SJCRH30 (cell line): ENCODE measurements at places on chromosomes 4 and X. TPM values are rescaled to one million over a fixed set of nuclear protein-coding genes. Genes with fewer than 3 reads are reported as not detected.

Gene UNC5C
- not detected in 2 replicates for total RNA-seq

Gene PRRG1
- 9.8 and 10.9 TPM in 2 replicates for total RNA-seq

DNA sequence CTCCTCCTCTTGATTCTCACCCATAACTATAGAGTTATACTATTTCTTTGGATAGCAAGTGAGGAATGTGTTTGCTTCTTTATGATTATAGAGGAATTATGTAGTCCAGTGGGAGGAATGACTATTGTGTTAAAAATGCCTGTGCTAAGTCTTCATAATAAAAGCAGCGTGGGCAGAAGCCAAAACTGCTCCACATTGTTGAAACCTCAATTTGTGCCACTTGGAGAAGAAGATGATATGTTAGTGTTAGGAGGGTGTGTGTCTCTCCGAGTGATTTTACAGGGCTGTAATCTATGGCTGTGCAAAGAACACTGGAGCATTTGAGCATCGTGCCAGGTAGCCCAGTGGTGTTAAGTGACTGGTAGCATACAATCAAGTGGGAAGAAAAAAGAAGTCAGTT is 74.3 kb downstream of the FRAS1 start:
- H3K36me3 ChIP-seq, result 0 out of 2 replicates have a peak, but pooled peaks cover 2% of the 10 kb centered on the region
- no peak for DNase-seq

- DNase-seq, result no peak
- no peak overlapping the region for H3K4me3 ChIP-seq
- no peaks in the 10 kb centered on the region for H3K36me3 ChIP-seq
- H3K27me3 ChIP-seq, result no peaks in the 10 kb centered on the region
Measured at GRCh38 chr4:140346136-140346535, 27.3 kb upstream of the SCOC start.

DNA sequence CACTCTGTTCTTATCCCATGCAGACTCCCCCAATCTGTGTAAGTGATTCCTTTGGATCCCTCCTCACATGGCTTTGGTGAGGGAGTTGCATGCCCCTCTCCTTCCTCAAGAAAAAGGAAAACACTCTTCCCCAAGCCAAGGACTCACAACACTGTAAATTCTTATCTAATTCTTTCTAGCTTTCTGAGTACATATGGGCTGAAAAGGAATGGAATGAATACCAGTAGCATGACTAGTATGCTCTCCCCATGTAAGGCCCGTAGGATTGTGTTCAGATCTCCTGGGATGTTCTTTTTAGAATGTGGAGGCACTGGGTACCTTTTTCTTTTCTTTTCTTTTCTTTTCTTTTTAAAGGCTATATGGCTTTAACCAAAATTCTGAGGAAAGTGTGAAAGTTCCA is 17.0 kb upstream of the MAGED1 start:
- H3K36me3 ChIP-seq, result no peaks in the 10 kb centered on the region
- no peak overlapping the region for H3K27ac ChIP-seq
- no peaks in the 10 kb centered on the region for H3K27me3 ChIP-seq
- H3K4me1 ChIP-seq, result no peaks in the 10 kb centered on the region

DNA sequence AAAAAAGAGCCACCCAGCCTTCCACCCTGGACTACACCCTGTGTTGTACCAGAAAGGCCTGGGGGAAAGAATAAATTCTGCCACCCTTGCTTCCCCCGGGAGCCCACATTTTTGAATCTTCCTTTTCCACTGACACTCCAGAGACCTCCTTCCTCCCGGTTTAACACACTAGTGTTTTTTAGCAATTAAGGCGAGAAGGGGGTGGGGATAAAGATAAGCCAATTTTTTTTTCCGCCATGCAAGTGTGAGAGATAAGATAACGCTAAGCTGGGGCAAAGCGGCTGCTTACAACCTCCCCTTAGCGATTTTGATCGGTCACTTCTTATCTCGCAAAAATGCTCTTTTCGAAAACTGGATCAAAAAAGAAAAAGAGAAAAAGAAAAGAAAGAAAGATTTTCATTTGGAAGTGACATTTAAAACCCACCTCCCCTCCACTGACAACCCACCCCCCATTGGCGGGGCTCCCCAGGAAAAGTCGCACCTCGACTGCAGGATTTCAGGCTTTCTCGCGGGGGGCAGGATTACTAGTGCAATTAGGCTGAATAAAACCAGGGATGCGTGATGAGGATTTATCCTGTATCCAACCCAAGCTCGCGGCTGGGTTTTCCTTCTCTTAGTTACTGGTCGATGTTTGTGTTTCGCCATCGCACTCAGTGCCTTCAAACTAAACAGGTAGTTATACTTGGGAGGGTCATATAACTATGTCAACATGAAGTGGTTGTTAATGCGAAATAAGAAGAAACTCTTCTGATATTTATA is 6.0 kb upstream of the BCOR start:
- no peaks in the 10 kb centered on the region for H3K4me1 ChIP-seq
- no peak for DNase-seq
- H3K36me3 ChIP-seq, result no peaks in the 10 kb centered on the region
- no peak overlapping the region for H3K4me3 ChIP-seq

- no peaks in the 10 kb centered on the region for H3K27me3 ChIP-seq
- peak overlapping the region; percentile 35 for H3K27ac ChIP-seq
- H3K4me1 ChIP-seq, result peaks cover 15% of the 10 kb centered on the region
Measured at GRCh38 chrX:21658746-21659145, 616 bp upstream of the KLHL34 start.

- H3K27me3 ChIP-seq, result no peaks in the 10 kb centered on the region
- H3K4me3 ChIP-seq, result no peak overlapping the region
- no peaks in the 10 kb centered on the region for H3K4me1 ChIP-seq
Measured at GRCh38 chr4:93217431-93217830, 611.1 kb upstream of the ATOH1 start.

DNA sequence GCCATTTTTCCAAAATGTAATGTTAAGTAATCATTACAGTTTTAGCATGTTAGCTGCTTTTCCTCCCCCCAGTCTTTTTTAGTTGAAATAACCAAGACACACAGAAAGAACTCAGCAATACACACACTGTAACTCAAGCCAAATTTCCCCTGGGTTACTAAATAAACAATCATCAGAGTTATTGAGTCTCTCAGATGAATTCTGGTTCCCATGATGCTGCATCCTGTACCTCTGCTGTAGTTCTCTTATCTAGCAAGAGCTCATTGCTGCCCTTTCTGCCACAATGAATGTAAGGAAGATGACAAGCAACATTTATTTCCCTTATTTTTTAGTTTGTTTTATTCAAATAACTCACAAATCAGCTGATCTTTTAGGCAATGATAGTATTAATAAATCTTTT is 185.1 kb downstream of the ARHGAP6 start:
- no peaks in the 10 kb centered on the region for H3K27me3 ChIP-seq
- H3K27ac ChIP-seq, result no peak overlapping the region
- peak; percentile 20 for DNase-seq
- H3K36me3 ChIP-seq, result no peaks in the 10 kb centered on the region
- H3K4me3 ChIP-seq, result no peak overlapping the region
- peaks cover 6% of the 10 kb centered on the region; the same call in 1 of the 2 replicates for H3K4me1 ChIP-seq

GRCh38 chr4:138398322-138398721 is 156.2 kb upstream of the SLC7A11 start:
- no peak overlapping the region for H3K27ac ChIP-seq
- no peaks in the 10 kb centered on the region for H3K36me3 ChIP-seq
- H3K4me3 ChIP-seq, result no peak overlapping the region
- H3K4me1 ChIP-seq, result 0 out of 2 replicates have a peak, but pooled peaks cover 6% of the 10 kb centered on the region

- no peak overlapping the region for H3K27ac ChIP-seq
- no peak for DNase-seq
- H3K27me3 ChIP-seq, result no peaks in the 10 kb centered on the region
- no peak overlapping the region for H3K4me3 ChIP-seq
- no peaks in the 10 kb centered on the region for H3K36me3 ChIP-seq
Measured at GRCh38 chr4:160510928-160511327, 1408.0 kb downstream of the RAPGEF2 start.

GRCh38 chrX:23805389-23805788 is 22.4 kb downstream of the SAT1 start:
- DNase-seq, result no peak
- H3K36me3 ChIP-seq, result no peaks in the 10 kb centered on the region
- peaks cover 10% of the 10 kb centered on the region for H3K4me1 ChIP-seq
- no peak overlapping the region for H3K4me3 ChIP-seq
- no peaks in the 10 kb centered on the region for H3K27me3 ChIP-seq

GRCh38 chr4:4392501-4393183 is 5.7 kb downstream of the NSG1 start:
- no peak overlapping the region for H3K4me3 ChIP-seq
- H3K27me3 ChIP-seq, result peaks cover 5% of the 10 kb centered on the region; the same call in 1 of the 2 replicates
- no peak overlapping the region for H3K27ac ChIP-seq

GRCh38 chr4:16739997-16740624 is 158.3 kb downstream of the LDB2 start:
- no peak overlapping the region for H3K4me3 ChIP-seq
- H3K27me3 ChIP-seq, result no peaks in the 10 kb centered on the region; the same call in none of the 2 replicates
- DNase-seq, result no peak
- no peaks in the 10 kb centered on the region for H3K36me3 ChIP-seq

DNA sequence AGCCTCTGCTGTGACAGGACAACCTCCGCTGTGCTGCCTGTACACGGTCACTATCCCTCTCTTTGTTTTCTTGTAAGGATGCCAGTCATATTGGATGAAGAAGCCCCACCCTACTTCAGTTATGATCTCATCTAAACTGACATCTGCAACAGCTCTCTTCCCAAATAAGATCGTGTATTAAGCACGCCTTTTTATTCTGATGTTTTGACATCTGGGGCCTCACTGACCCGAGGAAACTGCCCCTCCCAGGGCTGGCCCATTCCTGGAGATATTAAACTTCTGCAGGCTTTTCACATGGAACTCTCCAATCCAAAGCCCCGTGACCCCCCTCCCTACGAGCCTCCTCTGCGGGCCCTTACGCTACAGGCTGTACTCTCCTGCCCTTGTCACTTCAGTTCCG is 232.0 kb downstream of the ARHGAP10 start:
- DNase-seq, result no peak
- no peaks in the 10 kb centered on the region for H3K4me1 ChIP-seq
- peaks cover 10% of the 10 kb centered on the region for H3K36me3 ChIP-seq
- no peak overlapping the region for H3K4me3 ChIP-seq
- no peaks in the 10 kb centered on the region for H3K27me3 ChIP-seq
